ENCODE measurements at places on chromosomes 12 and 14. TPM values are rescaled to one million over a fixed set of nuclear protein-coding genes. Genes with fewer than 3 reads are reported as not detected.

The MAP1LC3B2 gene
- not detected for total RNA-seq

The CCDC38 gene
- not detected for total RNA-seq

The FLRT2 gene
- 7.8 TPM for total RNA-seq

The PLCZ1 gene
- total RNA-seq = not detected

The PZP gene
- total RNA-seq = 2.2 TPM

The SERPINA6 gene
- total RNA-seq = not detected

The NAV3 gene
- total RNA-seq = 20.3 TPM

The CRIP1 gene
- 2.5 TPM for total RNA-seq

The RDH12 gene
- 0.44 TPM for total RNA-seq

The HOXC9 gene
- total RNA-seq = 0.28 TPM

The SIX6 gene
- not detected for total RNA-seq

The OR6S1 gene
- total RNA-seq = not detected

The ERP27 gene
- 0.46 TPM for total RNA-seq

The TAS2R19 gene
- 3.4 TPM for total RNA-seq

The DDX55 gene
- 16.8 TPM for total RNA-seq

The TMPRSS12 gene
- not detected for total RNA-seq

The PLEKHG7 gene
- total RNA-seq = not detected

The TCL1B gene
- total RNA-seq = not detected

The KIF21A gene
- total RNA-seq = 2.9 TPM

The AMHR2 gene
- total RNA-seq = 1.3 TPM

The CEP83 gene
- 18.6 TPM for total RNA-seq

The ADCY4 gene
- 74.6 TPM for total RNA-seq

The SLC38A4 gene
- not detected for total RNA-seq

The BLOC1S1 gene
- 66.5 TPM for total RNA-seq

The RTL1 gene
- total RNA-seq = 0.18 TPM

The SLC10A1 gene
- not detected for total RNA-seq
